ENCODE measurements at places on chromosomes 1 and 21. TPM values are rescaled to one million over a fixed set of nuclear protein-coding genes. Genes with fewer than 3 reads are reported as not detected.

DNA sequence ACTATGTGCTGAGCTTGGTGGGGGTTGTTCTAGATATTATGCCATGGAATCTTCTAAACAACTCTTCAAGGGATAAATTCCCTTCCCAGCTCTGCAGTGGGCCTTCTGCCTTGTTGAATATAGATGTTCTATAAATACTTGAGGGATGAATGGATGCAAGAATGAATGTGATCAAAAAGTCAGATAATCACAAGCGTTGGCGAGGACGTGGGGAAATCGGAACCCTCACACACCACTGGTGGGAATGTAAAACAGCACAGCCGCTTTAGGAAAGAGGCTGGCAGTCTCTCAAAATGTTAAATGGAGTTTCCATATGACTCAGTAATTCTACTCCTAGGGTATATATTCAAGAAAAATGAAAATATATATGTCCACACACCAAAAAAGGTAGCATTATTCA, 19.0 kb downstream of the SDC3 start:
- no peak for DNase-seq

DNA sequence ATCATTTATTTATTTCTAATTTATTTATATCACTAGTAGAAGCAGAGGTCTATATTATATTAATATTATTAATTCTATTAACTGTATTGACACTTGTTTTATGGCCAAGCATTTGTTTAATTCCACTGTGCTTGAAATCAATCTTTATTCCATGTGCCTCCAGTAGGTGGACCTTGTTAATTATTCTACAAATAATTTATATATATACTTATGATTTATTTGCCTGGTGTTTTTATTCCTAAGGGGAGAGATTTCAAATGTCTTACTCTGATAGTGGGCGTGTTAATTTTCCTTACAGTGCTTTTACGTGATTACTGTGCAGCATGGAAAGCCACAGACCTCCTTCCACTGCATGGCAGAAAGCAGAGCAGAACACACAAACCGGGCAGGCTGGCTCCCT, 17.5 kb upstream of the OR6N2 start:
- DNase-seq: no peak

- no peak for DNase-seq
Measured at GRCh38 chr1:237507005-237507404, 383.7 kb downstream of the ZP4 start.

DNA sequence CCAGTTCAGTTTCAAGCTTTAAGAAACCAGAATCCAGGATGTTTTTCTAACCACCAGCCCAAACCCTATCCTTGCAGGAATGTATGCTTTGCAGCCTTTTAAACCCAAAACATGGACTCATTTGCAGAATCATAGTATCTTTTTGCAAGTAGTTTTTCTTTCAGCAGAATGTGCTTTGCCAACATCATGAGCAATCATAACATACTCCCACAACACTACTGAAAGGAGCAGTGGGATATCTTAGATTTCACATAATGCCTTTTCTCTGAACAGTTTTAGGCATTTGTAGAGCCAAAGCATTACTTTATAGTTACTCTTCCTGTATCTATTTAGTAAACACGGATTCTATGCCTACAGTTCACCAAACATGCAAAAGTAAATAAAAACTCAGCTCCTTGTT, 10.0 kb upstream of the SH2D2A start:
- no peak for DNase-seq

The ANKRD35 gene
- total RNA-seq: not detected

The NCAM2 gene
- 2.3 TPM for total RNA-seq
